Ecto neural progenitor cell (in vitro differentiated cells): ENCODE measurements at places on chromosomes 4 and X.
A peak's percentile ranks its signal among the peaks of the same experiment; 100 is the strongest.

GRCh38 chr4:81307991-81308390, 93.0 kb upstream of the PRKG2 start:
- DNase-seq, result no peak

DNA sequence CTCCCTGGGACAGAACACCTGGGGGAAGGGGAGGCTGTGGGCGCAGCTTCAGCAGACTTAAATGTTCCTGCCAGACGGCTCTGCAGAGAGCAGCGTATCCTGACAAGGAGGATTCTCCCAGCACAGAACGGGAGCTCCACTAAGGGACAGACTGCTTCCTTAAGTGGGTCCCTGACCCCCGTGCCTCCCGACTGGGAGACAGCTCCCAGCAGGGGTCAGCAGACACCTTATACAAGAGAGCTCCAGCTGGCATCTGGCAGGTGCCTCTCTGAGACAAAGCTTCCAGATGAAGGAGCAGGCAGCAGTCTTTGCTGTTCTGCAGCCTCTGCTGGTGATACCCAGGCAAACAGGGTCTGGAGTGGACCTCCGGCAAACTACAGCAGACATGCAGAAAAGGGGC, 44.5 kb upstream of the FAAH2 start:
- no peak for DNase-seq

GRCh38 chr4:59044286-59044900, 1934.2 kb upstream of the IGFBP7 start:
- DNase-seq, result no peak

DNA sequence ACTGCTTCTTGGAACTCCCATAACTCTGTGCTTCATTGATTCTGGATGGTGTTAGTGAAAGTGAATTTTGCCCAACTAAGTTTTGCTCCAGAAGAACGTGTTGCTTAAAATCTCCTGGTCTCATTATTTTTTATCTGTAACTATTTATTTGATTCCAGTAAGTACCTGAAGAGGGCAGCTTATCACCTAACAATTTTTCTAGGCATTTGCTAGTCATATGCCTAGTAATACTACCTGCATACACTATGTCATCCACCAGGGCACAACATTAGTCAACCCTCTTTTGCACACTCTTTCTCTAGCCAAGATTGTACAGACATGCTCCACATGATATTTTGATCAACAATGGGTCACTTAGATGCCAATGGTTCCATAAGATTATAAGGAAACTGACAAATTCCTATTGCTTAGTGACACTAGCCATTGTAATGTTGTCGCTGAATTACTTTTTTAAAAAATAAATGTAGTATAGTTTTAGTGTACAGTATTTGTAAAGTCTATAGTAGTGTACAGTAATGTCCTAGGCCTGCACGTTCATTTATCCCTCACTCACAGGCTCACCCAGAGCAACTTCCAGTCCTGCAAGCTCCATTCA, 499.9 kb upstream of the AADAT start:
- no peak for DNase-seq

- DNase-seq, result no peak
Measured at GRCh38 chr4:102862016-102862415, 6.8 kb upstream of the CISD2 start.

- DNase-seq, result peak; percentile 45
Measured at GRCh38 chr4:3256230-3257102, 7.5 kb downstream of the MSANTD1 start.

DNA sequence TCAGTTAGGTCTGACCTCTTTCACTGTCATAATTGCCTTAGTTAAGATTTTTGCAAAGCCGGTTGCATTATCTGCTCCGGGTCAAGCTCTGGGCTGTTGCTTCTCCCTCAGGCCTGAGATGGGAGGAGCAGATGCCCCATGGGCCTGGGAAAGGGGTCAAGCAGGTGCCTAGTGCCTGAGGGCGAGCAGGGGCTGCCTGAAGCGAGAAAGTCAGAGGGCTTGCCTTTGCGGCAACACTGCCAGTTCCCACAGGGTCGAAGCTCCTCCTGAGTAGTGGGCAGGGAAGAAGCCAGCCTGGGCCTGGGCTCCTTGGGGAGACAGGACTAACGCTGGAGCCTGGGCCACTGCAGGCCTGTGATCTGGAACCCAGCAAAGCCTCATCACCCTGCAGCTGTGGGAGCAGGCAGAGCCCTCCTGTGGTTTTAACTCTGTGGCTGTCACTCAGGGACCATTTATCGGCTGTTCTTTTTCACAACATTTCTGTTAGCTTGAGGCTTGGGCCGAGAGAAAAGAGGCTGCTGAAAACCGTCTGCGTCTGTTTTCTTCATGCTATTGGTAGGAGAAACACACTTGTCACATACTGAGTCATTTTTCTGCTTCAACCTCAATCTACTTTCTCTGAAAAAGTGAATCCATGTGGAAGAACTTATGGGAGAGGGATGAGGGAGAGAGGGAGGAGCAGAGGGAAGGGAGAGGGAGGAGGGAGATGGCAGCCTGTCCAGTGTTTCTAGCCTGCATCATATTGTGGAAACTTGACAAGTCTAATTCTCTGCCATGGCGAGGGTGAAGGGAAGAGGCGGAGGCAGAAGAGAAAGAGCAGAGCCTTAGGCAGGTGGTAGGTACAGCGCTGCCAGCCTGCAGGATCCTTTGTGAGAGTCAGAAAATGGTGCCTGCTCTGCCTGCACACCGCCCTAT, 68.4 kb downstream of the RHOH start:
- DNase-seq, result peak; percentile 74

GRCh38 chr4:129603241-129603931, 507.4 kb downstream of the C4orf33 start:
- no peak for DNase-seq

DNA sequence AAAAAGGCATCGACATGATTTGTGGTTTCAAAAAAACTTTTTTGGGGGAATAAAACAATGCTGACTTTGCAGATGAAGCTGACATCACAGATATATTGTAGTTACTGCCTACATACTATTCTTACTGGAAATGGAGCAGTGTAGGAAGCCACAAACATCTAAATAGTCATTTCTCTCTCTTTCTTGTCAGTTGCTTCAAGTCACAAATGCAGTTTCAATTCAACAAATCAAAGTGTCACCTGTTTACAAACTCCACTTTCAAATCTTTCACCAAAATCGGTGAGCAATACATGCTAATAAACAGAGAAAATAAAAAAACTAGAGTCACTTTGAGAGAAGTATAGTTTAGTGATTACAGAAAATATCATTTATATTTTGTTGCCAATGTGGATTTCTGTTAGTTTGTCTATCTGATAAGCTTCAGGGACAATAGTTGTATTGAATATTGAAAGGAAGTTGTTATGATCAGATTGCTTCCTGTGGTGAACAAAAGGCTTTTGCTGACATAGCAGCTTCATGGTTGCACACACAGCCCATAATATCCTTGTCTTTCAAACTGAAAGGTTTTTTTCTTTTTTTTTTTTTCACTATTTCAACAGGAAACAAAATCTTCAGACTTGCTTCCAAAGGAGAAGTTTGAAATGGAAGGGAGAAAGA, 49.7 kb upstream of the PTPN13 start:
- no peak for DNase-seq

DNA sequence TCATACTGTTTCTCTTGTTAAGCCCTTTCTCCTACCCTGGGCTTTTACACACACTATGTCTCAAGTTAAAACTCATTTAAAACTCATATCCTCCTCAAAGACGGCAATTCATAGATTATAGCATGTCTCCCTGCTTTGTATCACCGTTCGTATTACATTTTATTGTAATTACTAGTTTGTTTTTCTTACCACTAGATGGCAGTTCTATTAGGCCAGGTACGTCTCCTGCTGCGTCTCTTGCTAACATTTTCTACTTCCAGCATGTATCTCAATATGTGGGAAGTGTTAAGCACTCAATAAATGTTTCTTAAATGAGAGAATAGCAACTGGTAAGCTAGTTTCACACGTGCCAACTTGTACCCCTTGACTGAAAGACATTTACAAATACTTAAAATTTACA, 450.3 kb upstream of the PCDH7 start:
- DNase-seq, result no peak

GRCh38 chrX:20796450-20796849, 529.7 kb upstream of the RPS6KA3 start:
- DNase-seq, result no peak

DNA sequence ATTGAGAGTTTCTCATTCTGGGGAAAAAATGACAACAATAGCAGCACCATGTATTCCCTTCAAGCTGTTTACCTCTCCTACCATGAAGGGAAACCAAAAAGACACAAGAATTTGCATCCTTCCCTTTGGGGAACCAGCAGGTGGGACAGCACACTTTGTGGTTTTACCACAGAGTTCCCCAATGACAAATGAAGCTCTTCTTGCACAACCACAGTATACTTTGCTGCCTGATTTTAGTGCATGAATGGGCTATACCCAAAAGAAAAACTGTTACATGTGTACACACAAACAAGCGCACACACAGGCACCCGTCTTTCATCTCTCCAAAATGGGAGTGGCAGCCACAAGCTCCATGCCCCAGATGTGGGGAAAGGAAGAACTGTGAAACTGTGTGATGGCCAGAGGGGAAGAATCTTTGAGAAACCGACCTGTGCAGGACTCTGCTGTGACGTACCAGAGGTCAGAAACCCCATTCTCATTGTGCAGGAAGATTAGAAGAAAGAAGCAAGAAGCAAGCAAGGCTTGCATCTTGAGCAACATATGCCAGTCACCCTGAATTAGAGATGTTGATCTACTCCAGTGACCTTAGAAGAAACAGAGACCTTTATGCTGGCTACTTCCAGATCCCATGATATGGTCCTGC, 2.7 kb upstream of the MAML3 start:
- no peak for DNase-seq

GRCh38 chrX:140918398-140919038, 83.9 kb upstream of the SPANXB1 start:
- DNase-seq, result peak; percentile 47

GRCh38 chr4:41757521-41758156, 9.1 kb upstream of the PHOX2B start:
- no peak for DNase-seq

- DNase-seq, result no peak
Measured at GRCh38 chr4:142883040-142883832, 37.1 kb upstream of the INPP4B start.

GRCh38 chrX:96576368-96576767, 108.3 kb upstream of the DIAPH2 start:
- no peak for DNase-seq

DNA sequence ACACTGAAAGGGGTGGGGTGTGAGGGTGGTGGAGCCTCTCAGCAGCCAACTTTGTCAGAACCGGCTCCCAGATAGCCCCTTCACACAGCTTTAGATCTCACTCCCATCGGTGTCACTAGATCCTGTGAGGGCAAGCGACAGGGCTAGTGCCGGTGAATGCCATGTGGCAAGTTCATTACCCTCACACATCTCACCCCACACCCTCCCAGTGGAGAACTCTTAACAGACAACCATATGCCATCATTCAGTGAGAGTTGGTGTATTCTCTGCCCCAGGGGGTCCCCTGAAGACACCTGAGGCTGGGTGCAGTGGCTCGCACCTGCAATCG, 15.3 kb downstream of the SEPTIN6 start:
- no peak for DNase-seq

DNA sequence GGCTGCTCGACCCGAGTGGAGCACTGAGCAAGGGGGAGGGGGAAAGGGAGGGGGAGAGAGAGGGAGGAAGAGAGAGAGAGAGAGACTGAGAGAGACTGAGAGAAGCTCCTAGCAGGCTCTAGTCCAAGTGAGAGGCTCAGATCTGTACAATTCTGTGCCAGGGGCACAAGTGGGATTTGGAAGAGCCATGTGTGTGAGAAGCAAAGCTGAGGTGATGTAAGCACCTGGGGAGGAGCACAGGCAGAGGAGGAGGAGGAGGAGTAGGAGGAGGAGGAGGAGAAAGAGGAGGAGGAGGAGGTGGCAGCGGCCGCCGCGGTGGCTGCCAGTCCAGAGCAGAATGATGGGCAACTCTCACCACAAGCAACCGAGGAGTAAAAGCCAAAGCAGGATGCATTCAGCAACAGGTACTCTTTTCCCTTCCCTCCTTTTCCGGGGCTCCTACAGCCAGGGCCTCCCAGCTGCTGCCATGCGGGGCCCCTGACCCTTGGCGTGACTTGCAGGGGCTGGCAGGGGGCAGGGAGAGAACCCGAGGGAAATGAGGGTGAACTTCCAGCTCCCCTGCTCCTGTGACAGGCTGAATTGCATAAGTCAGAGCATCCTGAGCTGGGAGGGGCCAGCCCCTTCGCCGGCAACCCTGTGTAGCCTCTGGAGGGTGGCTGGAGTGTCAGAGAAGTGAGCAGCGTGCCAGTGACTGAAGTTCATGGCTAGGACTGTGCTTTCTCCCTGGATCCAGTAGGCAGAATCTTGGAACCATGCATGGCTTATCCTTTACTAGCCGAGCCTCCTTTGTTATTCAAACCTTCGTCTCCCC, 62.2 kb downstream of the RTL5 start:
- DNase-seq, result no peak

DNA sequence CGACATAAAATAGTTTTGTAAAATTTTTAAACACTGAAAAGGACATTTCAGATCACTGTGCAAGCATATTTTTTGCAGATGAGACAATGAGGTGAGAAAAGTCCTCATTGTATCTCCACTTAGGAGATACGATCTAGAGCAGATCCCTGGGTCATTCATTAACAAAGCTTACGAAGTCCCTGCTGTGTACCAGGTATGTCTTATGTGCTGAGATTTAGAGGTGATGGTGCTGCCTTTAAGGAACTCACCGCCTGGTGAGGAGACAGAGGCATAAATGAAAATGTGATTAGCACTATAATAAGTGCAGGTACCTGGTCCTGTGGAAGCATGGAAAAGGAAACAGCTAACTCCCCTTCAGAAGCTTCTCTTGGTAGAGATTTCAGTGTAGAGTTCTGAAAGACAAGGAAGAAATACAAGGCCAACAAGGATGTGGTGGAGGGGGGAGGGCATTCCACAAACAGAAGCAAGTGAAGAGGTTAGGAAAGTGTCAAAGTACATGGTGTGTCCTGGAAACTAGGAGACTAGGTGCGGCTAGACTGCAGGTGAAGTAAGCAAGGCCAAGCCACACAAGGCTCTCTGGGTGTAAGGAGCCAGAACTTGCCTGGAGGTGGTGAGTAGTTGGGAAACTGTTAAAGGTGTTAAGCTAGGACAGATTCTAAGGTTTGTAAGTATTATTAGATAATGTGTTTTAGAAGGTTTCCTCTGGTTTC, 1.5 kb upstream of the NDNF start:
- no peak for DNase-seq

DNA sequence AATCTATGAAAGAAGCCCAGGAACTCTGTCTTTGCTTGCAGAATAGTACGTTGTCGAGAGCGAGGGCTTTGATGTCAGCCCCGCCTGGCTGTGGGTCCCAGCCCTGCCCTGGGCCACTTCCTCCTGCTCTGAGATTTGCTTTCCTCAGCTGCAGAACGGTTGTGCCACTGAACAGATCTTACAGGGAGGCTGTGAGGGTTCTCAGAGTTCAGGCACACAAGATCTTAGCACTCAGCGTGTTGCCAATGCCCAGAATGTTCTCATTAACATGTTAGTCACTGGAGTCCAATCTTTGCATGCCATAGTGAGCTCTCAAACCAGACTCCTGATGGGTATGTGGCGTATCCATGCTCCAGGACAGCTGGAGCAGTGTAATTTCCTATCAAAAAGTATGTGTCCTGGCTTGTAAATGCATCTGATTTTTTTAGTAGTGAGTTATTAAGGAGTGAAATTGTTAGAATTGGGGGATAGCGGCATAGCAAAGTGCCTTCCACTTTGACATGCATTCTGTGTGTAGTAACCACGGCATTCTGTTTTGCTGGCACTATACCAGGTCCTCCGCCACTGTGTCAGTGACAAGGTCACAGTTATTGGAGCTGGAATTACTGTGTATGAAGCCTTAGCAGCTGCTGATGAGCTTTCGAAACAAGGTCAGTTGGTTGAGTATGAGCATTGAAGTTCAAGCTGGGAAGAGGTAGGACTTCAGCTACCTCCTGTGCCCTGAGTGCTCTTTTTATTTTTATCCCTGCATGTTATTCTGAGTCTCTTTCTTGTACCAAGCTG, 31.6 kb downstream of the TKTL1 start:
- no peak for DNase-seq
